GM12891 (cell line): ENCODE measurements at places on chromosomes 1 and 21.

GRCh38 chr1:39214998-39215873 is 10.7 kb downstream of the MACF1 start:
- DNase-seq, result no peak

DNA sequence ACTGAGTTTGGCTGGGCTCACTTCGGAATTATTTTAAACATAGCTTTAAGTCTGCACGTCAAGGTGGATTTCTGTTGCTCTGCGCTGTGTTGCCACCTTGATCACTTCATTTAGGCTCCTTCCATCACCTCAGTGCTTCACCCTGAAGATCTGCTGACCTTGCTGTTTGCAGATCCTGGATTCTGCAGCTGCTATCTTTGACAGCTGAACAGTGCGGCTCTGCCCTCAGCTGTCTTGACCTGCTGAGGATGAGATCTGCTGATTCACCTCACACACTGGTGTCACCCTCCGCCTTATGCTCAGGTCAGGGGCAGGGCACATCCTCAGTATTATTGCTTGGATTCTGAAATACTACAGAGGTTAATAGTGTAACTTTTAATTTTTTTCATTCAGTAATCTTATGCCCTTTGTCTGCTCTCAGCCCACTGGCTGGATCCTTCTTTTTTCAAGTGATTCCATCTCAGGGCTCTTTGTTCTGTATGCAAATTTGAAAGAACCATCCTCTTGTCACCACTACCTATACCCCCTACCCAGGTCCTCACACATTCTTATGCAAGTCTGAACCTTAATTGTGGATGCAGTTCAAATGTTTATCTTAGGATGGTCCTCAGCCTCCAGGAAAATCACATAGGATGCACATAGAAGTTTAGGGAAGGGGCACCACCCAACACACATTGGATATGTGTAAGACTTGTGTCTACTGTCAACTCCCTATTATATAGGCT is 364.0 kb downstream of the OLFM3 start:
- DNase-seq, result no peak

GRCh38 chr1:11134898-11135266 is 35.2 kb upstream of the EXOSC10 start:
- no peak for DNase-seq

DNA sequence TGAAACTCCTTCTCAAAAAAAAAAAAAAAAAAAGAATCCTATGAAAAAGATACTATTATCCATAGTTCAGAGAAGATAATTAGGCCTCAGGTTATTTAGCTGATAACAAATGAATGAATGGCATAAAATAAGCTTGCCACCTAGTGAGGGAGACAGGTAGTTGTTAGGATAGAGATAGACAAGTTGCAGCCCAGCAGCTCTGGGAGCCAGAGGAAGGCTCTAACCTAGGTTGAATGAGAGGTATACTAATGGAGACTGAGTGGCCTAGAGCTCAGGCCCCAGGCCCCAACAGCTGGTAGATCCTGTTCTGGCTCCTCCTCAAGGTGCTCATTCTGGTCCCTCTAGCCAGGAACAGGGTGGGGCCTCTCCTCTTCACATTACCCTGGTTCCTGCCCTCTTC is 20.6 kb upstream of the RSPO1 start:
- no peak for DNase-seq

DNA sequence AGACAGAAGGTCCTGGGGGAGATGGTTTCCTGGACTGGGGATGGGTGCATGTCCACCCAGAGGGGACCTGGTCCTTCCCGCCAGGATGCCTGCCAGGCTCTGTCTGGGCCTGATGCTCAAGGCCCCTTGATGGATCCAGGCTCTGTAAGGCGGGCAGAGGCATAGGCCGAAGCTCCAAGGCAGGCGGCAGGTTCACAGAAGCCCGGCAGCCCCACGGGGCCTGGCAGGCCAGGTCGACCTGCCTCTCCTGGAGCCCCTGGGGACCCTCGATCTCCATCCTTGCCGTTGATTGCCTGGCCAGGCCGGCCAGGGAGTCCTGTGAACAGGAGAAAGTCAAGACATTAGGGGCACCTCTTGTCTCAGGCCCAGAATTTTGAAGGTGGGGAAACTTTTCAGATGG is 16.0 kb downstream of the COL9A2 start:
- no peak for DNase-seq

- DNase-seq, result no peak
These were observed 26.1 kb downstream of the PRKACB start for GRCh38 chr1:84170171-84170570.

GRCh38 chr21:45281411-45282282 is 6.0 kb downstream of the POFUT2 start:
- no peak for DNase-seq

GRCh38 chr1:27570356-27570755 is 33.6 kb downstream of the AHDC1 start:
- DNase-seq, result no peak

- DNase-seq, result no peak
These were observed 69.8 kb downstream of the TBX15 start for GRCh38 chr1:118918230-118918939.

- DNase-seq, result no peak
These were observed 151.0 kb downstream of the CDC7 start for GRCh38 chr1:91651661-91652071.

- DNase-seq, result no peak
These were observed 78.0 kb downstream of the STUM start for GRCh38 chr1:226626577-226626956.

GRCh38 chr1:36350659-36351226 is 27.3 kb upstream of the EVA1B start:
- DNase-seq, result no peak

GRCh38 chr1:16922885-16923431 is 1.2 kb downstream of the CROCC start:
- DNase-seq, result no peak

DNA sequence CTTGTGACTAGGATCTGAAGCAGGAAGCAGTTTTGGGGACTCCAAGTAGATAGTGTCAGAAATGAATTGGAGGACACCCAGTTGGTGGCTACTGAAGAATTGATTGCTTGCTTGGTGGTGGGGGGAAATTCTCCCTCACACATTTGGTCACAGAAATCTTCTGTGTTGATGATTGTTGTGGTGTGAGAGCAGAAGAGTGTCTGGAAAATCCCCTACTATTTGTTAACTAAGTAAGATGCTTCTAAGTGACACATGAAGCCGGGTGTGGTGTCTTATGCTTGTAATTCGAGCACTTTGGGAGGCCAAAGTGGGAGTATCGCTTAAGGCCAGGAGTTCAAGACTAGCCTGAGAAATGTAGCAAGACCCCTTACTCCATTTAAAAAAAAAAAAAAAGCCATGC is 22.5 kb upstream of the IPP start:
- DNase-seq, result no peak

DNA sequence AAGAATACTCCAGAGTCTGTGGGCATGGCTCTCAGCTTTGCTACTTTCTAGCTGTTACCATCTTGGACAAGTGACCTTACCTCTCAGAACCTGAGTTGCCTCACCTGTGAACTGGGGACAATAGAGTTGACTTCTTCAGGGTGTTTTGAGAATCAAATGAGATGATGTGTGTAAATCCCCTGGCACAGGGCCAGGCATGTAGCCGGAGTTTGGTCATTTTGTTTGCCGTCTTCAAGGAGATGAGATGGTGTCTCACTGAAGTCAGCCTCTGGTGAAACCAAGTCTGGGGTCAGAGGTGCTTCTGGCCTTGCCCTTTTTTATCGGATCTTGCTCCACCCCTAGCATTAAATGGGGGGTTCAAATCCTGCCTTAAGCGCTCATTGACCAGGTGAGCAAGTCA is 149.2 kb upstream of the TMEM51 start:
- no peak for DNase-seq

- DNase-seq, result no peak
These were observed 2.2 kb upstream of the FOXD3 start for GRCh38 chr1:63320022-63320721.

DNA sequence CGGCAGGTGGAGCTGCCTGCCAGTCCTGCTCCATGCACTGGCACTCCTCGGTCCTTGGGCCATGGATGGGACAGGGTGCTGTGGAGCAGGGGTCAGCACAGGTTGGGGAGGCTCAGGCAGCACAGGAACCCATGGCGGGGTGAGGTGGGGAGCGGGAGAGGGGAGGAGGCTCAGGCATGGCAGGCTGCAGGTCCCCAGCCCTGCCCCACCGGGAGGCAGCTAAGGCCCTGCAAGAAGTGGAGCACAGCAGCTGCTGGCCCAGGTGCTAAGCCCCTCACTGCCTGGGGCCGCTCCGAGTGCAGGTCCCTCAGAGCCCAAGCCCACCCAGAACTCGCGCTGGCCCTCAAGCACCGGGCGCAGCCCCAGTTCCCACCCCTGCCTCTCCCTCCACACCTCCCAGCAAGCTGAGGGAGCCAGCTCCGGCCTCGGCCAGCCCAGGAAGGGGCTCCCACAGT is 691 bp upstream of the GBP5 start:
- no peak for DNase-seq

GRCh38 chr1:79815115-79815514 is 808.6 kb upstream of the ADGRL4 start:
- no peak for DNase-seq

GRCh38 chr1:34237151-34237815 is 60.6 kb downstream of the C1orf94 start:
- DNase-seq, result no peak

DNA sequence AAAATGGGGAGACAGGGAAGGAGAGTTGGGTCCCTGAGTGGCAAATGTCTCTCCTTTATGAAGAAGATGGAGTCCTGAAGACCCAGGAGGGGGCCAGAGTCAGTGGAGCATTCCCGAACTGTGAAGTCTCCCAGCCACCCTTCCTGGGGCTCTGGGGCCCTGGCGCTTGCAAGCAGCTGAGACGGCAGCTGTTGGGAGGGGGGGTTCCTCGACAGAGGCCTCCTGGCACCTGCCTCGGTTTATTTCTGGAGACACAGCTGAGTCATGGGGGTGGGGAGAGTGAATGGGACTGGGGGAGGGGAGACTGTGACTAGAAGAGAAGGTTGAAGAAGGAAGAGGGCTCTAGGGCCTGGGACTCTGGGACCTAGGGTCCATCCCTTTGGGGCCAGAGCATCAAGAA is 14.0 kb downstream of the NES start:
- no peak for DNase-seq

GRCh38 chr21:42107177-42107880 is 36.2 kb downstream of the UMODL1 start:
- DNase-seq, result no peak

DNA sequence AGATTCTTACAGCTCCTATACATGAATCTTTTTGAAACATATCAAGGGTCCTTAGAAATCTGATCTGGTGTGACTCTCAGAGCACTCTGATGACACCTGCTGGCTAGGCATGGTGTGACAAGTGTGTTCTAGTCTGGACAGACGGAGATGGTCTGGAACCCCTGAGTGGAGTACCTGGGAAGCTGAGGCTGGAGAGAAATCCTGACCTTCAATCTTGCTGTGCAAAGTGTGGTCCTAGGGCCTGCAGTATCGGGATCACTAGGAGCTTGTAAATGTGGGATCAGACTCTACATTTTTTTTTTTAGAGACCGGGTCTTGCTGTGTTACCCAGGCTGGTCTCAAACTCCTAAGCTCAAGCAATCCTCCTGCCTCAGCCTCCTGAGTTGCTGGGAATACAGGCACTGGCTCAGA is 78.6 kb upstream of the SOD1 start:
- peak; percentile 41 for DNase-seq

DNA sequence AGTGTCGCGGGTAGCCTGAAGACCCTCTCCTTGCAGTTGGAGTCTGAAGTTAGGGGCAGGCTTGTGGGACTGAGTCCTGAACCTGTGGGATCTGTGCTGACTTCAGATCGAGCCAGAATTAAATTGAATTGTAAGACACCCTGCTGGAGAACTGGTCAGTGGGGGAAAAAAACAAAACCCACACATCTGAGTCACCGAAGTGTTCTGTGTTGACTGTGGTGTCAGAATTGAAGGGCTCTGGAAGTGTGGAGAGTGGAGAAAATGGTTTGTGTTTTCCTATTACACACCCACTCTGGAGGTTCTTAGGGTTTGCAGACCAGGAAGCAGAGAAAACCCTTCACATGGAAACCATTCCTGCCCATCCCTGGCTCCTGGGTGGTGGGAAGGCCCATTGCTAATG is 209.5 kb upstream of the GALNT2 start:
- DNase-seq, result no peak

GRCh38 chr1:2982615-2983318 is 38.5 kb upstream of the ACTRT2 start:
- DNase-seq, result no peak

GRCh38 chr1:73623946-73624345 is 574.0 kb downstream of the LRRIQ3 start:
- no peak for DNase-seq

DNA sequence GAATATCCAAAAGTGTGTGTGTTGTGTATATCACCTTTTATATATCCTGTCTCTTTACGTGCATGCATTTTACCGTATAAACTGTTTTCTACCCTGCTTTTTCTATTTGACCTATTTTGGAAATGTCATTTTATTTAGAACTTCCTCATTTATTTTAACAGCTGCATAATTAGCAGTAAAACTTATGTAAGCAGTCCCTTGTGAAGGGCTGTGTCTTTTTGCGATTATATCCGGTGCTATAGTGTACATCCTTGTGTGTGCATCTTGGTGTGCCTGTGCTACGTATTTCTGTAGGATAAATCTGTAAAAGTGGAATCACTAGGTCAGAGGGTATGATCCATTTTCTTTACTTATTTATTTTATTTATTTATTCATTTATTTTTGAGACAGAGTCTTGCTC is 7.2 kb downstream of the LGALS8 start:
- no peak for DNase-seq

- DNase-seq, result no peak
These were observed 404.9 kb downstream of the LTN1 start for GRCh38 chr21:28587748-28588147.

- DNase-seq, result no peak
These were observed 4.6 kb downstream of the CHD1L start for GRCh38 chr1:147246910-147247655.

- no peak for DNase-seq
These were observed 161.0 kb upstream of the HP1BP3 start for GRCh38 chr1:20948101-20948500.

- DNase-seq, result no peak
These were observed 119.0 kb downstream of the HIVEP3 start for GRCh38 chr1:41799723-41800122.

- no peak for DNase-seq
These were observed 116.1 kb downstream of the PSMG1 start for GRCh38 chr21:39066829-39067780.

- no peak for DNase-seq
These were observed 198.1 kb upstream of the NCAM2 start for GRCh38 chr21:20800106-20800505.

- DNase-seq, result no peak
These were observed 2.2 kb upstream of the LAPTM5 start for GRCh38 chr1:30759718-30760281.

- DNase-seq, result no peak
These were observed 19.9 kb upstream of the NMNAT2 start for GRCh38 chr1:183438060-183438459.

GRCh38 chr1:246725191-246725590 is 982 bp downstream of the SCCPDH start:
- no peak for DNase-seq
